ENCODE measurements at places on chromosomes 12 and 14.

DNA sequence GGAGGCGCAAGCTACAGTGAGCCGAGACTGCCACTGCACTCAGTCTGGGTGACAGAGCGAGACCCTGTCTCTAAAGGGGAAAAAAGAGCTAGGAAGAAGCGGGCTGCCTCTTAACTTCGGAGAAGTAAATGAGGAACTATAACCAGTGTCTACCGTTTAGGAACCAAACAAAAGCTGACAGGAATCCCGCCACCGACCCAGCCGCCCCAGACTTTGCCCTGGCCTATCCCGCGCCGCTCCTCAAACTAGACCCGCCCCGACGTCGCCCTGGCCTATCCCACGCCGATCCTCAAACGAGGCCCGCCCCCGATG lies 568 bp upstream of the SIVA1 start:
- no peak for DNase-seq

DNA sequence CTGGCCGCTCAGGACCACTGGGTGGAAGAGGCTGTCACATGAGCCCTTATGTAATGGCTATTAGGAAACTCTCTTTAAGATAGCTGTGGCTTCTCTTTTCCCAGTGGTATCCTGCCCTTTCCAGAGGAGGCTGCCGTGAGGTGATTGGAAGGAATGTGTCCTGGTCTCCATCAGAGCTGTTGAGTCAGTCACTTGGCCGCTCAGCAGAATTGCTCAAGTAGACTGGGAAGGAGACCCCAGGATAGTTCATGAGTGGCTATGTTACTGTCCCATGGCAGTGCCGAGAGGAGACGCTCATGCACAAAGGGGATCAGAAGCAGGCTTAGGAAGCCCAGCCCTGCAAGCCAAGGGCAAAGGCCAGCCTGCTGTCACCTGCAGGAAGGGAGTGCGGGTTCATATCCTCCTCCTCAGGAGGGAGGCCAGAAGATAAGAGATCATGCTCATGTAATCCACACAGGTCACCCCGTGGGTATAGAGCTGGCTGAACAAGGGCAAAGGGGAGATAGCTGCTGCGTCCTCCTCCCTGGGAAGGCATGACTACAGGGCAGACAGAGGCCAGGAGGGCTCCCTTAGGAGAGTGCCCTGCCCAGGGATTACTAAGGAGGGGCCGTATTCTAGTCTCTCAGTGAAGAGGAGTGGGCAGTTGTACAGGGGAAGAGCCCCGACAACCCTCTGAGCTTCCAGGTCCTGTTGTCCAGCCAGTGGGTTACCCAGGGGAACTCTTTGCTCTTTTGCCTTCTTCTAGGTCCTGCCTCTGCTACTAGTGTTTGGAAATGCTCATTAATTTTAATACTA lies 137.0 kb upstream of the MAX start:
- no peak for DNase-seq

GRCh38 chr12:93663729-93664084 lies 13.5 kb upstream of the CRADD start:
- DNase-seq: no peak

DNA sequence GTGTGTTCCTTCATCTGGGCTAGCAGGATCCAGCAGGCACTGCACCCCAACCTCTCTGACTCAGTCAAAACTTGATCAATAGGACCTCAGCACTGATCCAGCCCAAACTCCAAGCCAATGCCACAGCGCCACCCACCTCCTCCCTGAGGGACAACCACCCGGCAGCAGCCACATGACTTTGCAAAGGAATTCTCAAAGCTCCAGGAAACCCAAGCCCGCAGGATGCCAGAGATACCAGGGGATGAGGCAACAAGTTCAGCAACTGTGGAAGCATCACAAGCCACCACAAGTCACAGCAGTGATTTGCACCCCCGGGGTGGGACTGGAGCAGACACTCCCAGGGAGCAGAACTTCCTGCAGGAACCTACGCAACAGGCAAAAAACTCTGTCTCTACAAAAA lies 37.3 kb downstream of the ACTN1 start:
- DNase-seq: no peak

DNA sequence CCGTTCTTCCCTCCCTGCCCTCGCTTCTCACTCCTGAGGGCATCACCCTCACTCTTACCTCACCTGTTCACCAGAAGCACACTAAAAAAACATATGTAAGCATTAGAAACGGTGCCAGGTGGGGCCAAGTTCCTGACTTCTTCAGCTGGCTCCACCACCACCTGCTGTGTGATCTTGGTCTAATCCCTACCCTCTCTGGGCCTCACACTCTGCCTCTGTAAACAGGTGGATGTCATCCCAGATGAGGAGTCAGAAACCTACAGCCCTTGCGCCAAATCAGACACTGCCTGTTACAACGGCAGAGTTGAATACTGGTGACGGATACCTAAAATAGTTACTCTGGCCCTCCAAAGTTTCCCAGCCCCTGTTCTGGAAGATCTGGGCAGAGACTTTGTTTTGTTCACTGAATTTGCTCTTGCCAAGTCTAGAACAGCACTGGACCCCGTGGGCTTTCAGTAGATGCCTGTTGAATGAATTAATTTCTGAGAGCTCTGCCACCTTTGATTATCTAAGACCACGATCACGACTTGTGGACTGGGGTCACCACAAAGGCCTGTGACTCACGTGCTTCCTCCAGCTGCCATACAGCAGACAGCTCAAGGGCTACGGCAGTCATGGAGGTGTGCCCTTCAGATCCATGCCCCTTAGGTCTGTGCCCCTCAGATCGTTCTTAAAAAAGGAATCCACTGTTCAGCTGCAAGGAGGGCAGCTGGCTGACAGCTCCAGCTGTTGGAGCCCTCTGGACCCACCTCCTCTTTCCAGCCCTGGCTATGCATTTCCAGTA lies 71.9 kb downstream of the GSC start:
- no peak for DNase-seq

GRCh38 chr12:58966939-58967338 lies 46.6 kb upstream of the LRIG3 start:
- no peak for DNase-seq

DNA sequence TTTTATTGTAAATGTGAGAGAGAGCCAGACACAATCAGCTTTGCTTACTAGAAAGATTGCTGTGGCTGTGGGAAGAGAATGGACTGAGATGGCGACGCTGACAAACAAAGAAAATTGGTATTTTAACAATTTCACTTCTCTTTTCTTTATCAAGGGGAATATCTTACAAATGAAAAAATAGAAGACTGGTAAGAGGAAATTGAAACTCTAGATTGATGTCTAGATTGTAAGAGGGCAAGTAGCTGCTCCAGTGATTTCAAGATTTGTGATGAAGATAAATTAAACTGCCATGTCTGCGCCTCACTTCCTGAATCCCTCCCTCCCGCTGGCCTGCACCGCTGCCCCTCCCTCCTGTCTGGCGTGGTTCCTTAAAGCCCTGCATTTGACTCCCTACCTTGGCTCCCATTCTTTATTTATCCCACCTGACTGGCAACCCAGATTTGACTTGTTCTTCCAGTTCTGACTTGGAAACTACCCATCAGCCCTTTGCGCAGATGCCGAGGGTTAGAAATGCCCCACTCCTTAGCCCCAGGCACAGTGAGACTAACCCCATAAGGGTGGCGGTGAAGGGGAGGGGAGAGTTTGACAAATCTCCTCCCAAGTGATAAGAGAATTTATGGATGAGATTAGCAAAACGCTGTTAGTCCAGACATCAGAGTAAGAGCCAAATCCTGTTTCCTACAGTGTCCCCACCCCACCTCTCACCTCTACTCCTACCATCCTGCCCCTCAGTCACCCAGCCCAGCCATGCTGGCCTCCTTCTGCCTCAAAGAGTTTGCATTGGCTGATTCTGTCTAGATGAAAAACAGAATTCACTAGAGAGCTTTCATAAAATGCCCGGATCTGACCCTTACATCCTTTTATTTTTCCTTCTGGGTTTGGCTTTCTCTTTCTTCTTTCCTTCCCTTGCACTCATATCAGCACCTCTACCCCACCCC lies 125.3 kb upstream of the ATF7IP start:
- peak; percentile 45 for DNase-seq

GRCh38 chr14:21965042-21965441 lies 291.4 kb upstream of the OR4E1 start:
- peak; percentile 63 for DNase-seq

GRCh38 chr12:75944097-75944904 lies 87.3 kb downstream of the PHLDA1 start:
- DNase-seq: peak; percentile 52

GRCh38 chr14:59107819-59108218 lies 80.6 kb upstream of the DAAM1 start:
- no peak for DNase-seq

DNA sequence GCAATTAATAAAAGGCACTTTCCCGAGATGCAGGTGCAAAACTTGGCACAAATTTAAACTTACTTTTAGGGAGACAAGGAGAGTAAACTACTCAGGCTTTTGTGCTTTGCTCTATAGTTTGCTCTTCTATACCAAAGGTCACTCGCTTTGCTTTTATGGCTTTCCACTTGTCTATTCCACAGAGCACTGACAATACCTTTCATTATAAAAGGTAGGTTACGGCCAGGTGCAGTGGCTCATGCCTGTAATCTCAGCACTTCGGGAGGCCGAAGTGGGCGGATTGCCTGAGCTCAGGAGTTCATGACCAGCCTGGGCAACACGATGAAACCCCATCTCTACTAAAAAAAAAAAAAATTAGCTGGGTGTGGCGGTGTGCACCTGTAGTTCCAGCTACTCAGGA lies 32.9 kb downstream of the ALKBH1 start:
- DNase-seq: no peak

GRCh38 chr14:102516531-102517391 lies 7.2 kb upstream of the ANKRD9 start:
- peak; percentile 67 for DNase-seq

GRCh38 chr12:53508534-53509170 lies 1.4 kb upstream of the NPFF start:
- DNase-seq: peak; percentile 92

GRCh38 chr14:105979446-105979845 lies 453.1 kb downstream of the TMEM121 start:
- no peak for DNase-seq

DNA sequence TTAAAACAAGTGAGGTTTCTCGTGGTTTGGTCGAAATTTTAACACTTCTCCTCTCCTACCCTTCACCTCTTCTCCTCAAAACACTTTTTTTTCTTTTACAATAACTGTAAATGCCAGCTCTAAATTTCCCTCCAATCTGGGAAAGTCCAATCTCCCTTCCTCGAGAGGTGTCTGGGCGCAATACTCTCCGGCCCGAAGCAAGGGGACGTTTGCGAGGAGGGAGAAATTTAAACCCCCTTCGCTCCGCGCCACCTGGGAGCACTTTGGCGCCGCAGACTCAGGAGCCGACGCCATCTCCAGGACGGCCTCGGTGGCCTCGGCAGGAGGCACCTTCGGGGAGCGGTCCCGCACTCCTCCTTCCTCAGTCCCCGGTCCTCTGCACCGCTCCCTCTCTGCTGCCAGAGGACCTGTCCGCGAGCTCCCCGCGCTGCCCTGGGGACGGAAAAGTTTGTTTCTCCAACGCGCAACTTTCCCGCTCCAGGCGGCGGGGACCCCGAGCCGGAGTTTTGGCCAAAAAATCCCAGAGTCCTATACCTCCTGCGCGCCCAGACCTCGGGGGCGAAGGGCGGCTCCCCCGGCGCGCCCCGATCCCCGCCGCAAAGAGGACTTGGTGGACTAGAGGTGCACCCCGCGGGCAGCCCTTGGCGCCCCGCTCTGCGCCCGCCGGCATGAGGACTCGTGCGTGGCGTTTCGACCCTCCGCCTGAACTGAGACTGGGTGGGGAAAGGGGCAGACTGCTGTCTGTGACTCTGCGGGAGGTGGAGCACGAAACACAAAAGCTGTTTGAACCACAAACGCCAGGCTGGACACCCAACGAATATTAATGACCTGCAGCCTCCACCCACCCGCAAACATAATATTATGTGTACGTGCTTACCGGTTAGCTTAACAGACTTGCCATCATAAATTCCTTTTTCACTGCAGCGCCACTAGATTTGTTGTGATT lies 95.2 kb upstream of the HMGA2 start:
- DNase-seq: no peak

GRCh38 chr12:3231399-3231876 lies 154.3 kb downstream of the TSPAN9 start:
- no peak for DNase-seq

DNA sequence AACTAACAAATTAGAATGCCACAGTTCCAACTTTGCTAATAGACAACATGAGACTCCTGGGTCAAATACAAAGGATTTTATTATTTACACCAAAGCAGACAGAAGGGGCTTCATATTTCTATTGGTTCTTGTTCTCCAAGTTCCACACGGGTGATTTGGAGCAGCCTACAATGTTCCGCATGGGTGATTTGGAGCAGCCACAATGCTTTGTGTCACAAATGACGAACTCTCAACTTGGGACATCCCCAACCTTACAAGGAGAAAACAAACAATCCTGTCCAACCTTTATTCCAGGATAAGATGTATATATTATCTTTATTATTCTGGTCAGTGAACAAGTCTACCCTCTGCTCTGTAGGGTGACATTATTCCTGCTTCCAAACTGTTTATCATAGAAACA lies 694.3 kb upstream of the MGAT4C start:
- DNase-seq: no peak

GRCh38 chr12:81022531-81022930 lies 55.3 kb upstream of the ACSS3 start:
- no peak for DNase-seq

DNA sequence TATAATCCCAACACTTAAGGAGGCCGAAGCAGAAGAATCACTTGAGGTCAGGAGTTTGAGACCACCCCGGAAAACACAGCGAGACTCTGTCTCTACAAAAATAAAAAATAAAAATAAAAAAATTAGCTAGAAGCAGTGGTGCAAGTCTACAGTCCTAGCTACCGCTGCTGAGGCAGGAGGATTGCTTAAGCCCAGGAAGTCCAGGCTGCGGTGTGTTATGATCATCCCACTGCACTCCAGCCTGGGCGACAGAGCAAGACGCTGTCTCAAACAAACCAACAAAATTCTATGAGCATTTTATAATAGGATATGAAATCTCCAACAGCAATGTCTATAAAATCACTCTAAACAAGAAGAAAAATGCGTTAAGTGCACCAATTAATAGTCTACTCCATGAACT lies 75.3 kb downstream of the PPP1R12A start:
- no peak for DNase-seq

- DNase-seq: no peak
Observed at GRCh38 chr12:118124333-118124874, 11.5 kb upstream of the PEBP1 start.

DNA sequence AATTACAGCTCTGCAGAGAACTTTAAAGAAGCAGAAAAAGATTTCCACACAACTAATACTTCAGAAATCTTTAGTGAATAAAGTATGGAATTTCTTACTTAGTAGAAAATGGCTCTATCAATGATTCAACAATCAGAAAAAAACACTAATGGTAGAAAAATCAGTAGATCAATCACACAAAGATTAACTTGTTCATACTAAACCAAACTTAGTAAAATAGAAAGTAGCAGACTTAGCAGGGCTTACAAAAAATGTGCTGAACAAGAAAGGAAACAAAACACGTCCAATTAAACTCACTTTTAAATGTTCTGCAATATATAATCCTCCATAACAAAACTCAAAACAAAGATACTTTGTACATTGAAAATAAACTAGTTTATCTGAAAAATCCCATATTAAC lies 38.9 kb downstream of the CEP128 start:
- no peak for DNase-seq

DNA sequence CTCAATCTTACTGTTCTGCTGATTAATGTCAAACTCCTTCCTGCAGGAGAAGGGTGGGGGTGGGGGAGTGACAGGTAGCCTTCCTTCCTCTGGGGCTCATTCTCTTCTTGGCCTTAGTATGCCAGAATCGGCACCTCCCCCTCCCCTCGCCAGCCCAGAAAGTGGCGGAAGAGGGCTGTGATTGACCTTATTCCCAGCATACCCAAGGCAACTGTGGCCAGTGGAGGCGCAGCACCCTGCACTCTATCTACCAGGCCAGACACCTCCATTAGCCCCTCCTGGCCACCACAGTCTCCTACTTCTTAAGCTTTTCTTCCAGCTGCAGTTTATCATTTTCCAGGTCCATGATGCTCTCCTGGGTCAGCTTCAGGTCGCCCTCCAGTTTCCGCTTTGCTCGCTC lies 15.5 kb downstream of the MYH6 start:
- no peak for DNase-seq

All from activated CD8-positive, alpha-beta memory T cell treated with anti-CD3 and anti-CD28 coated beads, Interleukin-2, amount 10 ng/mL, durations not matched to agents 7 days and 5 days (primary cell).